Right renal cortex interstitium (tissue), 3 donors: ENCODE measurements at places on chromosomes 3 and 15.

DNA sequence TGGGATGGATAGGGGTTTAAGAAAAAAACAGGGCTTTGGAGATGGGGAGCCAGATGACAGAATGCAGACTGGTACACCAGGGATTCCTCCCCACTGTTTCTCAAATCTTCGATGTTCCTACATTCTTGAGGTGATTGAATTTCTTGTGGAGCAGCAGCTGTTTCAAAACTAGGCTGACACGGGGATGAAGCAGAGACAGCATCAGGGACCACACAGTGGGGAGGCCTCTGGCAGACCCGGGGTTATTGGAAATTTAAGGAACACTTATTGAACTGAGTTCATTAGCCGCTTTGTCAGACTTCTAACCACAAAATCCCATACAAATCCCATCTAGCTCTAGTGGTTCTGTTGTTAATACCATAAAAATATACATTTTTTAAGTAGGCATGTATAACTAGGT, 621.4 kb upstream of the GBE1 start:
- DNase-seq: no peak

- DNase-seq: no peak
Measured at GRCh38 chr3:123297627-123297899, 95.8 kb downstream of the SEC22A start.

GRCh38 chr15:36858423-36858822, 241.9 kb downstream of the MEIS2 start:
- DNase-seq: no peak

DNA sequence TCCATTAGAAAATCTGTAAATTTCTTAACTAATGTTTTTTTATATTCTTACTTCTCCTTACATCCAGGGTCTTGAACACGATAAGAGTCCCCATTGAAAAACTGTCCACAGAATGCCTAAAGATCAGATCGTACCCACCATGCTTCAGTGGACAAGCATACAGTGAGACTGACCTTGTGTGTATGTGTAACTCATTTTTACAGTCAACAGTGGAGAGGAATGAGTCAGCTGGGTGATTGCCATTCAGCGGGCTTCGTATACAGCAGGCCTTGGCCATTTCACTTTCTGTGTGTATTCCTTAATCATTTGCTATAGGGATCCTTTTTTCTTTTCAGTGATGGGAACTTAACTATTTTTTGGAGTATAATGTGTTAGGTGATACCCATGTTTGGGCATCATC, 10.6 kb downstream of the PARP14 start:
- no peak for DNase-seq

- no peak for DNase-seq
Measured at GRCh38 chr15:57992761-57993355, 72.7 kb downstream of the ALDH1A2 start.

DNA sequence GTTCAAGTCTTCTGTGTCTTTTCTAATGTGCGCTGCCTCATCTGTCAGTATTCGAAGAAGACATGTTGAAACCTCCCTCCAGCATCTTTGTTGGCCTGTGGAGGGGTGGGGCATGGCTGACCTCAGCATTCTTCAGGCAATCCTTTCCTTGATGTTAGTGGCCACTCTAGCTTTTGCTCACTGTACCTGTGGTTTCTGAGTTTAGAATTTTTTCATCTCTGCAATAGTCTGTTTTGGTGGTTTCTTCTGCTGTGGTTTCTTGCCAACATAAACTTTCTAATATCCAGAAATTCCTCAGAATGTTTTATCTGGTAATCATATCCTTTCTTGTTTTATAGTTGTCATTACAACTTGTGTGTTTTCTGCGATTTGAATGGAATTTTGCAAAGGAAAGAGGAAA, 251.3 kb upstream of the NR2E3 start:
- no peak for DNase-seq

GRCh38 chr3:185677146-185677829, 91.2 kb downstream of the SENP2 start:
- DNase-seq: peak; percentile 31

GRCh38 chr15:99454941-99455788, 110.6 kb upstream of the MEF2A start:
- no peak for DNase-seq

DNA sequence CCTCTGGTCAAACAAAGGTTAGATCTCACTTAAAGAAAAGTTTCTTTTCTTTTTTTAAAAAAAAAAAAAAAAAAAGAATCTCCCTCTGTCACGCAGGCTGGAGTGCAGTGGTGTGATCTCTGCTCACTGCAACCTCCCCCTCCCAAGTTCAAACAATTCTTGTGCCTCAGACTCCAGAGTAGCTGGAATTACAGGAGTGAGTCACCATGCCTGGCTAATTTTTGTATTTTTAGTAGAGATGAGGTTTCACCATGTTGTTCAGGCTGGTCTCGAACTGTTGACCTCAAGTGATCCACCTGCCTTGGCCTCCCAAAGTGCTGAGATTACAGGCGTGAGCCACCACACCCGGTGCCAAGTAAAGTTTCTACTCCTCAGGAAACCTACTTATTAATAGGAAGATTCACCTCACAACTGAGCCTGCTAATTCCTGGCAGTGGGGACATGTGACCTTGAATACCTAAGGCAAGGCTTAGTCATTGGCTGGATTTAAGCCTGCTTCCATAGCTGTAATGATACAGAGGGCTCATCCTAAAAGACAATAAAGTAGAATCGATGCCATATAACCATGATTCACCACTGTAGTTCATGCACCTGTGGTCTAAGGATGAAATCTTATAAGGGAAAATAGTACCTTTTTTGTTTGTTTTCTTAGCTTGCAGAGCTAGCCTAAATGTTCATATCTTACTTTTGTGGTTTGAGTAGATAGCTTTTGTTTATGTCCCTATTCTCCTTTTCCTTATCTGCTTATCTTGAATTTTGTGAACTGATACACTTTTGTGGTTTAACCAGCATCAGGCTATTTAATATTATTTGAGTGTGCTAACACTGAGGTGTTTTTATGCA, 24.8 kb upstream of the RBMS3 start:
- no peak for DNase-seq

DNA sequence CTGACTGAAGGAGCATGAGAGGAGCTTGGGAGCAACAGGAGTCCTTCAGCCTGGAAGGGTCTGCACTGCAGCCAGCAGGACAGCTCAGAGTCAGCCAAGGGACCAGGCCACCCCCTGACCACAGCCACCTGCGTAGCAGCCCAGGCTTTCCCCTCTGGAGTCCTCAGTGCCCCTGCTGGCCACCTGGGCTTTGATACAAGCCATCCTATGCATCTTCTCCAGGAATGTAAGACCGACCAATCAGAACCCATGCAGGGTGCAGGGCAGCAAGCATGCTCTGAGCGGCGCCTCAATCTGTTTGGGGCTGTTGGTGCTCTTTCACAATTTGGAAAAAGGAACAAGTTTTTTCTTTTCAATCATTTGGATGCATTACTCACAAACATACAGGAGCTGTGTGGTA, 52.0 kb downstream of the DZIP1L start:
- DNase-seq: no peak

DNA sequence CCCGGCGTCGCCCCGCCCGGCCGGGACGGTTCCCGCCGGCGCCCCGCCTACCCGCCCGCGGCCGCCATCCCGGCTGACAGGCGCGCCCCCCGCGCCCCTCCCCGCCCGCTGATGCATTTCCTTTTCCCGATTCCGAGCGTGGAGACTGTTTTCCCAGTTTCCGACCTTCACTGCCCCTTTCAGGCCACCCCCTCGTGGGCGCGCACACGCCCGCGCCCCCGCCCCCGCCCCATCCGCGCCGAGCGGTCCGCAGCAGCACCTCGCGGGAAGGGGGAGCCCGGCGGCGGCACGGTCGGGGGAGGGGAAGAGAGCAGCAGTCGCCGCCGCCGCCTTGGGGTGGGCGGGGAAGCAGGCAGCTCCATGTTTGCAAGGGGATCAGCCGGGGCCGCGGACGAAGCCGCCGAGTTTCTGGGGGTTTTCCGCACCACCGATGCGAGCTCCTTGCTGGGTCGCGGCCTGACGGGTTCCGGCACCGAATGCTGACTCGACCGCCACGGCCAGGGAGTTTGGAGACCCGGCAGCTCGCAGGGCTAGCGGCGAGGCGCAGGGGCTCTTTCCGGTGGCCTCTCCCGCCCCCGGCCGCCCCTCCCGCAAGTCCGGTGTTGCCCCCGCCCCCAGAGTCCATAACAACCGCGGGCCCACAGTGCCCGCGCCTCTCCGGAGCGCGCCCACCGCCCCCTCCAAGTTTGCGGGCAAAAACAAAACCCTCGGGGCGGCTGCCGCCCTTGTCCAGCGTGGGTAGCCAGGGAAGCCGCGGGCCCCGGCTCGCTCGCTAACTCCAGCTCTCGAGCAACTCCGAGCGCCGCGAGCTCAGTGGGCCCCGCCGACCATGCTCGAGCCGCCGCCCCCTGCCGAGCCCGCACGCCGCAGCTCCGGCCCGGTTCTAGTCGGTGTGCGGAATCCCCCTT, 3.2 kb upstream of the SIN3A start:
- no peak for DNase-seq

GRCh38 chr3:183507551-183507950, 48.0 kb downstream of the KLHL6 start:
- no peak for DNase-seq

DNA sequence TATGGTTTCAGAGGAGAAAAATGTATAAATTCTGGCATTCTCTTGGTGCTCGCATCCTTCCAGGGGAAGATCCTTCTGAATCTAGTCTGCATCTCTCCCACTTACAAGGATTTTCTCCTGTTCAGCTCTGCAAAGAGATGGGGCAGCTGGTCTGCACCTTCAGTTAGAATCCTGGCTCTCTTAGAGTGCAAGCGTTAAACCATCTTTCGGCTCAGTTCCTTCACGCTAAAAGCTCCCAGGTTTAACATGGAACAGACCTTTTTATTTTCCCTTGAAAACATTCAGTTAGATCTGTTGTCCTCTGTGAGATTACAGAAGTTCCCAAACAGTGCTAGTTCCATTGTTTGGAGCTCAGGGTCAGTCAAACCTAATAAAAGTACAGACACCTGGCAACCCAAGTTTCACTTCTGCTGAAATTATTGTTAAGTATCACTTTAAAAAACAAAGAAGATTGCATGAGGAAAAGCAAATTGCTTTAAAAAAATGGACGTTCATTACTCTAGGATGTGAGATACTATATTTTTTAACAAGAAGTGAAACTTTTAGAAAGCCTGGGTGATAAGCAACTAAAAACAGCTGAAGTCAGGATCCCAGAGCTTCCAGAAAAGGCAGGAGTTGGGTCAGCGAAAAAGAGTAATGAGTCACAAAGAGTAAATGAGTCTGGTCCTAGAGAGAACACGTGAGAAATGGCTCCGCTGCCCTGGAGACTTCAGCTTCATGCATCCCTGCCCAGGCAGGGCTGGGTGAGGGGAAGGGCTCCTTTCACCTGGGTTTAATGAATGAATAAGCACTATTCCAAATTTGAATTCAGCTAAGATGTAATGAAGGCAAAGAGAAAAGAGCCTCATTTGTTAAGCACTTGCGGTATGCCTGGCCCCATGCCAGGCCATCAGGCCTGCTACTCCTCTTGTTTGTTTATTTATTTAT, 63.3 kb downstream of the ABTB1 start:
- DNase-seq: peak; percentile 58

DNA sequence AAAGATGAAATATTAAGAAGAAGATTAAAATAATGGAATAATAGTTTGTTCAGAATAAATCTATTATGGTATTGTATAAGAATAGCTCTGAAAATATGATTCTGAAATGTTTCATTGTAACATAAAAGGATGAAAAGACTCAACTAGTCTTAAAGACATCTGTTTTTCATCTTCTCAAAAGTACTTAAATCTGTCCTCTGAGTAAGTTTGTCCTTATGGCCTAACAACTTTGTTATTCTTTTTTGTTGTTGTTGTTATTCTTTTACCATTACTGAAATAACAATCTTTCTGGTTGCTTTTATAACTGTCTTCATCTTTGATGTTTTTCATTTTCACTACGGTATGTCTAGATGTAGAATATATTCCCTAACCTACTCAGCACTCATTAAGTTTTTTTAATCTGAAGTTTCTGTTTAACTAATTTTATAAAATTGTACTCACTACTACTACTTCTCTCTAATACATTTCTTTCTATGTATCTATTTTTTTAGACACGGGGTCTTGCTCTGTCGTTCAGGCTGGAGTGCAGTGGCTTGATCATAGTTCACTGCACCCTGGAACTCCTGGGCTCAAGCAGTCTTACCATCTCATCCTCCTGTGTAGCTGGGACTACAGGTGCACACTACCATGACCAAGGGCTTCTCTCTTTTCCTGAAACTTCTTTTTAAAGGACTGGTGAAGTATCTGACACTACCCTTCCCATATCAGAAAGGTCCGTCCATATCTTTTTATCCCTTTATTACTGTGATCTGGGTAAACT, 240.7 kb downstream of the PCCB start:
- no peak for DNase-seq

GRCh38 chr3:114893361-114893760, 253.7 kb downstream of the ZBTB20 start:
- DNase-seq: no peak

- no peak for DNase-seq
Measured at GRCh38 chr3:72336821-72337479, 511.3 kb downstream of the SHQ1 start.

- DNase-seq: no peak
Measured at GRCh38 chr3:23480329-23480714, 277.2 kb downstream of the UBE2E2 start.

GRCh38 chr15:43505738-43506137, 11.7 kb upstream of the MAP1A start:
- no peak for DNase-seq

DNA sequence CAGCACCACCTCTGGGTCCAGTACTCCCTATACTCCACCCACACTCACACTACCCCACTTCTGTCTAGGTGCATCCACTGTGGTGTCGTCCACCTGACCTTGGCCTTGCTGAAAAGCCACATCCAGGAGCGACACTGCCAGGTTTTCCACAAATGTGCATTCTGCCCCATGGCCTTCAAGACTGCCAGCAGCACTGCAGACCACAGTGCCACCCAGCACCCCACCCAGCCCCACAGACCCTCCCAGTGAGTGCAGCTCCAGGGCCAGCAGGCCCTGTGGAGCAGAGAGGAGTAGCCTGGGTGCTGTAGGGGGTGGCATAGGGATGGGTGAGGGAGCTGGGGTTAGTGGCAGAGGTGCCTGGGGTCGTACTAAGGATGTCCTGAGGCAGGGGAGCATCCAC, 19.4 kb upstream of the ALPK3 start:
- no peak for DNase-seq

GRCh38 chr3:70882104-70882503, 569.7 kb upstream of the MDFIC2 start:
- no peak for DNase-seq

- no peak for DNase-seq
Measured at GRCh38 chr3:25511972-25512721, 84.1 kb downstream of the RARB start.

- DNase-seq: no peak
Measured at GRCh38 chr3:4320096-4320911, 17.1 kb downstream of the SETMAR start.

- no peak for DNase-seq
Measured at GRCh38 chr15:72141171-72142084, 23.2 kb downstream of the SENP8 start.

DNA sequence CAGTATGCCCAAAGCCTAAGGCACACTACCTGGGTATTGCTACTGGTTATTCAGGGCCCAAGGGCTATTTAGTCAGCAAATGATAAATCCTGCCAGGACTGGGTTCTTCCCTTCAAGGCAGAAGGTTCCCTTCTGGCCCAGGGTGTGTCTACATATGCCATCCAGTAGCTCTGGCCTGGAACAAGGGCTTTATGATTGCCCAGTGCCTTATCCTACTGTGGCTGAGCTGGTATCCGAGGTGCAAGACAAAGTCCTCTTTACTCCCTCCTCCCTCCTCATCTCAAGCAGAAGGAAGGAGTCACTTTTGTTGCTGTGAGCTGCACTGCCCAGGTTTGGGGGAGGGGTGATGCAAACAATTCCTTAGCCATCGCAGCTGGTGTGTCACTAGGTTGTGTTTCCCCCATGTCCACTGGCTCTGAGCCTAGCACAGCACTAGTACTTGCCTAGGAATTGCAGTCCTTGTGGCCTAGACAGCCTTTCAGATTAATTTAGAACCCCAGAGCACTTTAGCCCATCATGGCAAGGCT, 221.8 kb upstream of the TGFBR2 start:
- no peak for DNase-seq
